ENCODE measurements at places on chromosomes 5 and 9.

GRCh38 chr5:141875022-141875740, 3.0 kb downstream of the PCDH1 start:
- no peak for DNase-seq

GRCh38 chr5:180153099-180153498, 55.9 kb downstream of the RASGEF1C start:
- peak; percentile 9 for DNase-seq

GRCh38 chr5:71891856-71892255, 172.8 kb downstream of the CARTPT start:
- no peak for DNase-seq

DNA sequence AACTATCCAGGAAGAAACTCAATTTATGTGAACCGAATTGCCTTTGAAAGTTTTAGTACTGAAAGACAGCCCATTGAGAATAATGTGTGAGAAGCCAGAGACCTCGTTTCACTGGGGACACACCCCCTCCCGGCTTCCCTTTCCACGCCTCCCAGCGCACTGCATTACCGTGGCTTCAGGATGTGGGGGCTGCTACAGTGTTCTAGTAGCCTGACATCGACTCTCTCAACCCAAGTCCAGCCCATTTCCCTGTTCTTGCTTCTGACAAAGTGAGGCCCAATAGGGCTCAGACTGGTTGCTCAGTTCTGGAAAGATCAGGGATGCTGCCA, 3.5 kb downstream of the PAX5 start:
- no peak for DNase-seq

DNA sequence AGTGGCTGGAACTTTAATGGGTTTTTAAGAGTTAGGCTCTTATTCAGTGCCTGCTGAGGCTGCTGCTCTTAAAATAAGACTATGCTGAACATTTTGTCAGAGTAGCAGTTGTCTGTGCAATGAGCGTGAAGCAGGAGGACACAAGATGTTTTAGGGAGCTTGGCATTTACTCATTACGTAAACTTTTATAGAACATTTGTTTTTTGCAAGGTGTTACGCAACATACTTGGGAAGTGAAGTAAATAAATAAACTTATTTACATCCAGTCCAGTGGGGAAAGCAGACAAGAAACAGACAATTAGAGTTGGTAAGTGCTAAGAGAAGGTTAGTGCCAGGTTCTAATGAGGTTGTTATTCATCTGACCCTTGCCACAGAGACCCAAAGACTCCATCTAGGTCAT, 226.0 kb downstream of the HINT1 start:
- DNase-seq: no peak

GRCh38 chr5:173758676-173759075, 129.5 kb upstream of the CPEB4 start:
- DNase-seq: no peak
